ENCODE measurements at places on chromosomes 7 and 10.

- DNase-seq = no peak
These were observed 182.2 kb downstream of the HTR7 start for GRCh38 chr10:90675621-90676020.

GRCh38 chr10:69445041-69445440 is 6.2 kb upstream of the TSPAN15 start:
- no peak for DNase-seq

GRCh38 chr7:158754746-158755444 is 50.3 kb upstream of the NCAPG2 start:
- DNase-seq = no peak

DNA sequence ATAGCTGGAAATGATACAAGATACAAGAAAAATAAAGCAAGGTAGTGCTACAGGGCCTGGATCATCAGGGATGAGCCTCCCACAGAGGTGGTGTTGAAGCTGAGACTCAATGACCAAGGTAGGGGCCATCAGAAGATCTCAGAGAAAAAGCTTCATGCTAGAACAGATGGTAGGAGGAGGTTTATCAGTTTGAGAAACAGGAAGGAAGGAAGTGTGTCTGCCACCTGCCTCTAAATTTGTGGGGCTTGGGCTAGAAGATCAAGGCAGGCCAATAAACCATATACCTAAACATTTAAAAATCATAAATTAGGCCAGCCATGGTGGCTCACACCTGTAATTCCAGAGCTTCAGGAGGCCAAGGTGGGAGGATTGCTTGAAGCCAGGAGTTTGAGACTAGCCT is 410.8 kb upstream of the PRKCQ start:
- DNase-seq = no peak

GRCh38 chr10:1519391-1519790 is 217.9 kb downstream of the ADARB2 start:
- no peak for DNase-seq

DNA sequence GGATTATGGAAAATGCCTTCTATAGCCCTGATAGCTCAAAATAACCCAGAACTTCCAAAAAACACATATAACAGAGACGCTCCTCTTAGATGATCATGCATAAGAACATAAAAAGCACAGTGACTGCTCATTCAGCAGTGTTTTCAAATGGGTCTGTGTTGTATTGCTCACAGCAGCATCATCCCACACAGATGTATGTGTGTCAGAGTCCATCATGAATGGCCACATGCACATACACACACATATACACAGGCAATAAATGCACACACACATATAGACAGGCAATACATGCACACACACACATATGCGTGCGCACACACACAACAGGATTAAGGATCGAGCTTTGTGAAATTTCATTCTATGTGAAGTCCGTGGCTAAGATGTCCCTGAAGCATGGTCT is 26.1 kb downstream of the TMEM273 start:
- no peak for DNase-seq

DNA sequence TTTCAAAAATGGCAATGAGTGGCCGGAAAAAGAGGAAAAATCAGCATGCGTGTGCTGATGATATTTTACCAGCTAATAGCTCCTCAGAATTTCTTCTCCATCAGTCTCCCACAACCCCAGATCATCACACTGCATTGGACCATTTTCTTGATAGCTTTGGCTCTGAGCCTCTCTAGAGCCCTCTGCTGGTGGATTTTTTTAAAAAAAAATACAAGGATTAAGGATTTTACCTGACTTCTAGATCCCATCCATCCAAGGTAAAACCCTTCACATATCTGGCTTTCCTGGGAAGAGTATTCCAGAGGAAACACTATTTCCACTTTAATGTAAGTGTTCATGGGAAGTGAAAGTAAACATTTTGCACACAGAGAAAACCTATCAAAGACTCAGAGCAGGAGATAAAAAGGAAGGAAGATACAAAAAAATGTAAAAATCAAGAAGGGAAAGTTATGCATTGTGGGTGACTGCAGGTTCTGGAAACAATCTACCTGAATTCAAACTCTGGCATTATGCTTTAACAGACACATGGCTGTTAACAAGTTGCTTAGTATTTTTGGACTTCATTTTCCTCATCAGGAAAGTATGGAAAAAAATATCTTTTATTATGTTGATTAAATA is 380.9 kb downstream of the LRRTM3 start:
- no peak for DNase-seq

GRCh38 chr10:77077316-77077945 is 560.2 kb downstream of the KCNMA1 start:
- no peak for DNase-seq

- no peak for DNase-seq
These were observed 130.4 kb downstream of the PTPN20 start for GRCh38 chr10:47041396-47042198.

DNA sequence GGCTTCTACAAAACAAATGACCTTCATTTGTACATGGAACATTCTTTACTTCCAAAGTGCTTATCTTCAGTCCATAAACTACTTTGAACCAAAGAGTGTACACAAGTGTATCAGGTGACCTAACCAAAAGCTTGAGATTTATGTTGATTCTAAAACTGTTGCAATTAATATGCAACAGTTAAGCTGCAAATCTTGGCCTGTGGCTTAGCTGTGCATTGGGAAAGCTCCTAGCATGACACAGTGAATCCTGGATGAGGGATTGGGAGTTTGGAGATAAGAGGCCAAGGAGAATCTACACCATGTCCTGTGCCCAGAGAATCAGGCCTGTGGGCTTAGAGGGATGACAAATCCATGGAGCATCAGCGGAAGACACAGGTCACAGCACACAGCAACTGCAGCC is 105.2 kb upstream of the GSDME start:
- no peak for DNase-seq

GRCh38 chr7:148624735-148625134 is 34.2 kb downstream of the C7orf33 start:
- DNase-seq = no peak

DNA sequence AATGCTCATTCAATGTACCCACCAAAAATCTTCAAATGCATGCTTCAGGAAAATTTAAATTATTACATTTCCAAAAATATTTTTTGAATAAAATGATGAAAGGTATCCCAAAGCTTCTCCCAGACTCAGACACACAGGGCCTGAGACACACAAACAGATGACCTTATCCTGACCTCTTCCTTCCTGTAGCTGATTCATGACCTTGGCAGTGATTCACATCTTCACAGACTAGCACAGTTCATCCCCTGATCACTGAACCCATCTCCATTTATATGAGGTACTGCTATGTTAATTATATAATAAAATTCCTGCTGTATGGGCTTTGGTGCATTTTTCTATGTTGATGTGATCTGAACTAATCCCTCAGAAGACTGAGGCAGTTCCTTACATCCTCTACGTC is 265.0 kb upstream of the GLI3 start:
- DNase-seq = no peak

DNA sequence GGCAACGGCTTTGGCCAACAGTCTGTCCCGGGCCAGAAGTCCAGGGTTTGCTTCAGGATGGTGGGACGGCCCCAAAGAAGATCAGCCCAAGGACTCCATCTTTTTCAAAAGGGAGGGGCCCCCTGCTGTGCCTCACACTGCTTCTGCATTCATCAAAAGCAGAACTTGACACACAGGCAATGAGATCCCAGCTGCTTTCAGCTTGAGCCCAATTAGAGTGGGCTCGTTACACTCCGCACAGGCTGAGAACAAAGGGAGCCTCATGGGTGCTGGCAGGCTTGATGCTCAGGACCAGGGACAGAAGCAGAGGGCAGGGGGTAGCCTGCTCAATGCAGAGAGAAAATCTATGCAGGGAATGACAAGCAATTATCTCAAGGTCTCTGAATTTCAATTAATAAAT is 45.5 kb downstream of the VOPP1 start:
- no peak for DNase-seq

DNA sequence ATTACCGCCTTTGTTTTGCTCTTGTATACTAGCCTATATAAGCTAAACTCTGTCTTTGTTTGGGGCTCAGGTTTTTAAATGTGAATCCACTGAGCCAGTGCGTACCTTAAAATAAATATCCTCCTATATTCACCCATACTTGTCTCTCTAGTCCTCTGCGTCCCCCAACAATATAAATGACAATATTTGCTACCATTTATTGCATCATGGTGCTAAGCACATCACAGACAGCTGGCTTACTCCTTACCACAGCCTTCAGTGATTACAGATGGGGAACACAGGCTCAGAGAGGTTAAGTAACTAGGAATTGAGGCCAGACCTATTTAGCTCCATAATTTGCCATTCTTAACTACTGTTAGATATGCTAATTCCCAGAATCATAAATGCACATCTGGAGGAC is 3.4 kb upstream of the ADCK2 start:
- no peak for DNase-seq

DNA sequence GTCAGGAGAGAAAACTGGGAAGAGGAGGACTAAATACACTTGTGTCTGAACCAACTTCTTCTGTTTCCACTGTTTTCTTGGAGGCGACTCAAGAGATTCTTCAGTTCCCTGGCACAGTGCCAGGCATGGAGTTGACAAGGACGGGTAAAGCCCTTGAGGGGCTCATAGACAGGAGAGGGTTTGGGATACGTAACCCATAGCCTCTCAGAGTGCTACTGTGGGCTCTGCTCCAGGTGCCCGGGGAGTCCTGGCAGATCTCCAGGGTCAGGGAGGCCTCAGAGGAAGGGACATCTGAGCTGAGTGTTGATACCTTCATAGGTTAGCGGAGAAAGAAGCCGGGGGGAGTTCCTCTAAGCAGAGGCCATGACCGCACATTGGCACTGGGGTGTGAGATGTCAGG is 42.0 kb downstream of the GALNT17 start:
- no peak for DNase-seq

All from activated T-helper 1 cell treated with Interleukin-2 at 50 U/mL for 16 hours (primary cell).